Glutamatergic neuron (in vitro differentiated cells): ENCODE measurements at places on chromosomes 3 and 15. TPM values are rescaled to one million over a fixed set of nuclear protein-coding genes. Genes with fewer than 3 reads are reported as not detected.

The SCAMP5 gene
- total RNA-seq: 164 TPM

The SPINK8 gene
- not detected for total RNA-seq

The GLT8D1 gene
- total RNA-seq: 46.4 TPM

The IL5RA gene
- total RNA-seq: not detected
